ENCODE measurements at places on chromosomes 13 and 19.
A peak's percentile ranks its signal among the peaks of the same experiment; 100 is the strongest.

DNA sequence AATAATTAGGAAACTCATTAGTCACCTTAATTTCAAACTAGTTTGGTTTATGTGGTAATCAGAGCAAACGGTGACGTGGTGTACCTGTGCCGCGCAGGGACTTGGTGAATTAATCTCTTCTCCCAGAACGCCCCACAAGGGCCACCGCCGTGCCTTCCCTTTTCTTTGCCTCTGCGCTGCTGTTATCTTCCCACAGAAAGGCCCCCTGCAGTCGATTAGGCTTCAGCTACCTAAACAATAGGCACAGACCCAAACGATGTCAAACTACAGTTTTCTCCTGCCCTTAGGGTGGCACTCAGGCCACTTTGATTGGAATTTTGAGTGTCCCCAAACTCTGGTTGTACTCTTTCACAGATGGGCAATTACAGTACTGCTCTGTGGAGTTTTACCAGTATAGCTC lies 115.5 kb downstream of the GGACT start:
- 0 out of 2 replicates have a peak, but pooled peaks cover 3% of the 10 kb centered on the region for H3K4me1 ChIP-seq
- no peaks in the 10 kb centered on the region for H3K36me3 ChIP-seq
- H3K27ac ChIP-seq, result no peak overlapping the region
- DNase-seq, result no peak
- H3K4me3 ChIP-seq, result no peak overlapping the region

- H3K36me3 ChIP-seq, result peaks cover 17% of the 10 kb centered on the region
- H3K4me1 ChIP-seq, result peaks cover 7% of the 10 kb centered on the region
- H3K27ac ChIP-seq, result no peak overlapping the region
- H3K4me3 ChIP-seq, result peak overlapping the region; percentile 89
- DNase-seq, result no peak
These were observed 1.5 kb downstream of the EGLN2 start for GRCh38 chr19:40800339-40800996.

DNA sequence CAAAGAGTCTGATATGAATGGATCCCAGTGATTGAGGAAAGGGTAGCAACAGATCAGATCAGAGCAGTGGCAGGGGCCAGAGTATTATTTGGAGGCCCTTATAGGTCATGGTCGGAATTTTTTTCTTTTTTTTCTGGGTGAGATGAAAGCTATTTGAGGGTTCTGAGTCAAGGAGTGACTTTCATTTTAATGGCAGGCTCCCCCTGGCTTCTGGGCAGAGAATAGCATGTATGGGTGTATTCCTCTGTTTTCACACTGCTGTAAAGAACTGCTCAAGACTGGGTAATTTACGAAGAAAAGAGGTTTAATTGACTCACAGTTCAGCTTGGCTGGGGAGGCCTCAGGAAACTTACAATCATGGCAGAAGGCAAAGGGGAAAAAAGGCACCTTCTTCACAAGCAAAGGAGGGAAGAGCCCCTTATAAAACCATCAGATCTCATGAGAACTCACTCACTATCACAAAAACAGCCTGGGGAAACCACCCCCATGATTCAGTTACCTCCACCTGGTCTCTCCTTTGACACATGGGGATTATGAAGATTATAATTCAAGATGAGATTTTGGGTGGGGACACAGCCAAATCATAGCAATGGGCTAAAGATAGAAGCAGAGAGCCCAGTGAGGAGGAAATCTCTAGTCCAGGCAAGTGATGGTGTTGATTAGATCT lies 3.0 kb upstream of the SLC6A16 start:
- no peak for DNase-seq
- H3K4me1 ChIP-seq, result no peaks in the 10 kb centered on the region
- H3K27me3 ChIP-seq, result no peaks in the 10 kb centered on the region
- no peak overlapping the region for H3K4me3 ChIP-seq
- no peaks in the 10 kb centered on the region for H3K36me3 ChIP-seq

DNA sequence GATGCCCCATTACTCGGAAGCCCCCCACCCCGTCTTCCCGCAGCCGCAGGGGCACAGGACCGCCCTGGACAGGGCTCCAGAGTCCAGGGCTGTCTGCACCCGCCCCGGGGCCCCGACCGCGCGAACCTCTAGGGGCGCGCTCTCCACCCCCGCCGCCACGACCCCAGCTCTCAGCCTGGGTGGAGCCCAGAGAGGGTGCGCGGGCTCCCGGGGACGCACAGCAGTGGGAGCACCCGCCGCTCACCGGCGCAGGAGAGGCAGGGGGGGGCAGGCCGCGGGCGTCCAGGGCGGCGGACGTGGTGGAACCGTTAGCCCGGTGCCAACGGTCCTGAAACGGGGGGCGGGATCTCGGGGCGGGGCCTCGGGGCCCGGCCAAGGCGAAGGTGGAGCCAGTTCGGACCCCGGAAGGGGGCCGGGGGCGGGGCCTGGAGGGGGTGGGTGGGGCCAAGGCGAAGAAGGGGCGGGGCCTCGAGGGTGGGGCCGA lies at the start of gene ATP8B3:
Gene ATP8B3 (minus strand): TSS at position 335 of the 484 bp plus-strand sequence. CDS start 540 bp downstream, outside the sequence.
- no peak for DNase-seq
- no peaks in the 10 kb centered on the region for H3K27me3 ChIP-seq
- H3K36me3 ChIP-seq, result peaks cover 13% of the 10 kb centered on the region

DNA sequence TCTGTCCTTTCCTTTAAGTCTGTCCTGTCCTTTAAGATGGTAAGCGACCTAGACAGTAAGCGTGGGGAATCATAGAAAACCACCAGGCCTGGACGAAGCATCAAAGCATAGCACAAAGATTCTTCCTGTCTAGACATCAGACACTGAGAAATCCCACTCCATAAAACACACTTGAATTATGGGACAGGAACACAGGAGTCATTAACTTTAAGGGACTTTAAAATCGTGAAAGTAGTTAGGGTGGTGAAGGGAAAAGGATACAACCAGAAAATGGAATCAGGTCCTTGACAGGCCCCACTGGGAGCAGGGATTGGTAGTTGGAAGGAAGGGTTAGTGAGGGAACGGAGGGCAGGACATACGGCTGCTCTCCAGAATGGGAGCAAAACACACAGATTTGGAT lies 31.6 kb upstream of the C1QTNF9 start:
- H3K4me3 ChIP-seq, result no peak overlapping the region
- no peaks in the 10 kb centered on the region for H3K27me3 ChIP-seq
- H3K27ac ChIP-seq, result no peak overlapping the region
- DNase-seq, result no peak
- no peaks in the 10 kb centered on the region for H3K4me1 ChIP-seq

DNA sequence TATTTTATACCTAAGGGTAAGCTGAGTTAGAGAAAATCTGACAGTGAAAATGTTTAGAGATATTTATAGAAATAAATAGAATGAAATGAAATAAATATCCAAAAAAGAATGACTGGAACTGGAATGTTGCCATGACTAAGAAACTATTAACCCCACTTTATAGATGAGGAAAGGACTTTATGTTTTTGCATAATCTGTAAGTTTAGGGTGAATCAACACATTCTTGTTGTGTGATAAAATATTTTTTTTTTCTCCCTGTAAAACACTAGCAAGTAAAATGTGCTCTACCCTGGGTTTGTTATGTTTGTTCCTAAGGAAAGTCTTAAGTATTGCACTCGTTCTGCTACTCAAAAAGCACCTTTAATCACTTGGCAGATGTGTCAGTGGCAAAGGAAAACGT lies 83.8 kb upstream of the KL start:
- DNase-seq, result no peak
- H3K4me1 ChIP-seq, result no peaks in the 10 kb centered on the region
- no peak overlapping the region for H3K27ac ChIP-seq

DNA sequence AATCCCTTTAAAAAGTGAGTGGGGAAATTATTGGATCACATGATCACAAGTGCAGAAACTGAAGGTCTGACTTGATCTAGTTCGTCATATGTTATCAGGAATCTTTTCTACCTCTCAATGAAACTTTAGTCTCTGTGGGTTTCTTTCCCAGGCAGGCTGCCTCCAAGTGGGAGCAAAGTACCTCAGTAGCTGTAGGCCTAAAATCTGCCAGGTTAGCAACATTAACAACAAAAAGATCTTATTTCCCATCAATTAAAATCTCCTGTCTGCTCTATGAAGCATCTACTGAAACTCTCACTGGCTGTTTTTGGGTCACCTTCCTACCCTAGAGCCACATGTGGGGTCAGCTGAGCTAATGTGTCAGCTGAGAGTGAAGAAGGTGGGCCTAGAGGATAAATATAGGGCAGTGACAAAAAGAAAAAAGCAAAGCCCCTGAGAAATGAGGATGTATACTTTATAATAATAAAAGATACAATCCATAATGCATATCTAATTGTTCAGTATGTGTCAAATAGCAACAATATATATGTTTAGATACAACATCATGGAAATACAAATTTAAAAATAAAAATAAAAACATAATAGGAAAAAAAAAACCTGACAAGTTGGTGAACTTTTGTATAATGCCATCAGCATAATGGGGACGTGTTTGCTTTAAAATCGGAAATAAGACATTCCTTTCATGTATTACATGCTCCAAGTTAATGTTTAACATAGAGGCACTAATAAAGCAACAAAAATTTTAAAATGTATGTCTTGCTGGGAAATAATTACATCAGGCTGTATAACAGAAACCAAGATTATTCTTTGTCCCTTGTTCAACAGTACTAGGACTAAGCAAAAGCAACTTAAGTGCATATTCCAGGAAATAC lies 141.1 kb downstream of the GPC5 start:
- no peaks in the 10 kb centered on the region for H3K36me3 ChIP-seq
- no peaks in the 10 kb centered on the region for H3K27me3 ChIP-seq
- no peak overlapping the region for H3K27ac ChIP-seq
- no peaks in the 10 kb centered on the region for H3K4me1 ChIP-seq
- H3K4me3 ChIP-seq, result no peak overlapping the region

- no peaks in the 10 kb centered on the region for H3K27me3 ChIP-seq
- DNase-seq, result no peak
- H3K36me3 ChIP-seq, result peaks cover 76% of the 10 kb centered on the region
- no peak overlapping the region for H3K4me3 ChIP-seq
- no peaks in the 10 kb centered on the region for H3K4me1 ChIP-seq
- no peak overlapping the region for H3K27ac ChIP-seq
These were observed 11.1 kb upstream of the UQCR11 start for GRCh38 chr19:1616396-1616795.

DNA sequence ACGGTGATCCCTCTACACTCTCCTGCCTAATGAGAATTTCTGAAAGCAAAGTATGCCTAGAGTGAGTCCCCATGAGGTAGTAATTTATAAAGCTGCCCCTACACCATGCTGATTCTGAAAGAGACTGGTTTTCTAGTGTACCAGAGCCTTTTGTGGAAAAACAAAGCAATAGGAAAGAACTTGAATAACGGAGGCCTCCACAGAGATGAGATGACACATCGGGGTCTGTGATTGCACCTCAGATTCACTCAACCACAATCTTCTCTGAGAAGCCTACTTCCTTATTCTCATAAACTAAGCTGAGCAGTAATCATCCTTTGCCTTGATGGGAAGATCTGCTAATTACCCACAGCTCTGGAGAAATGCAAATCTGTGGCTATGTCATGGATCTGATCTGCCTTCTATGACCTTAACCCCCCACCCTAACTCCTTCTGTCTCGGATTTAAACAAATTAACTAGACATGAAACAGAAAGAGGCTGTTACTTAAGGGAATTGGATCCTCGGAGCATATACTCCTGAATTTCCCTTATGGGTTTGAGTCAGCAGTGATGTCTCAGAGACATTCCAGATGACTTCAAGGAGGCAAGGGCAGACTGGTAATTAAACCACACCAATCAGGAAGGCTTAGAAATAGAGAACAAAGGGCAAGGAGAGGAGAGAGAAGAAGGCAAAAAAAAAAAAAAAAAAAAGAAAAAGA lies 128.0 kb downstream of the DCT start:
- no peaks in the 10 kb centered on the region for H3K4me1 ChIP-seq
- no peaks in the 10 kb centered on the region for H3K36me3 ChIP-seq
- no peak overlapping the region for H3K4me3 ChIP-seq
- DNase-seq, result no peak
- H3K27me3 ChIP-seq, result no peaks in the 10 kb centered on the region
- H3K27ac ChIP-seq, result no peak overlapping the region
